SJSA1 (cell line): ENCODE measurements at places on chromosomes 5 and 9. TPM values are rescaled to one million over a fixed set of nuclear protein-coding genes. Genes with fewer than 3 reads are reported as not detected.

Gene RLN1
- not detected in 2 replicates for total RNA-seq

Gene N4BP3
- total RNA-seq: 0.79 and 1.8 TPM in 2 replicates

Gene DDX4
- not detected in 2 replicates for total RNA-seq

Gene HRH2
- total RNA-seq: not detected in 2 replicates

Gene FOXI1
- not detected in 2 replicates for total RNA-seq

Gene SLC35A4
- 56.7 and 65.8 TPM in 2 replicates for total RNA-seq

Gene ZNF883
- total RNA-seq: 0.05 TPM in 1 of 2 replicates, not detected in the other

Gene SLC4A9
- total RNA-seq: not detected in 2 replicates

Gene PLPP7
- 0.08 TPM in 1 of 2 replicates, not detected in the other for total RNA-seq

Gene SLC1A3
- total RNA-seq: 37.0 and 62.0 TPM in 2 replicates
